Activated CD4-positive, alpha-beta T cell treated with anti-CD3 and anti-CD28 coated beads, Interleukin-2, Interleukin-4, amounts not matched to agents 100 ng/mL and 50 ng/mL, durations not matched to agents 16 hours and 8 hours (primary cell): ENCODE measurements at places on chromosomes 7 and 10.
A peak's percentile ranks its signal among the peaks of the same experiment; 100 is the strongest.

GRCh38 chr10:132189016-132189415, 2.3 kb downstream of the DPYSL4 start:
- DNase-seq, result no peak

DNA sequence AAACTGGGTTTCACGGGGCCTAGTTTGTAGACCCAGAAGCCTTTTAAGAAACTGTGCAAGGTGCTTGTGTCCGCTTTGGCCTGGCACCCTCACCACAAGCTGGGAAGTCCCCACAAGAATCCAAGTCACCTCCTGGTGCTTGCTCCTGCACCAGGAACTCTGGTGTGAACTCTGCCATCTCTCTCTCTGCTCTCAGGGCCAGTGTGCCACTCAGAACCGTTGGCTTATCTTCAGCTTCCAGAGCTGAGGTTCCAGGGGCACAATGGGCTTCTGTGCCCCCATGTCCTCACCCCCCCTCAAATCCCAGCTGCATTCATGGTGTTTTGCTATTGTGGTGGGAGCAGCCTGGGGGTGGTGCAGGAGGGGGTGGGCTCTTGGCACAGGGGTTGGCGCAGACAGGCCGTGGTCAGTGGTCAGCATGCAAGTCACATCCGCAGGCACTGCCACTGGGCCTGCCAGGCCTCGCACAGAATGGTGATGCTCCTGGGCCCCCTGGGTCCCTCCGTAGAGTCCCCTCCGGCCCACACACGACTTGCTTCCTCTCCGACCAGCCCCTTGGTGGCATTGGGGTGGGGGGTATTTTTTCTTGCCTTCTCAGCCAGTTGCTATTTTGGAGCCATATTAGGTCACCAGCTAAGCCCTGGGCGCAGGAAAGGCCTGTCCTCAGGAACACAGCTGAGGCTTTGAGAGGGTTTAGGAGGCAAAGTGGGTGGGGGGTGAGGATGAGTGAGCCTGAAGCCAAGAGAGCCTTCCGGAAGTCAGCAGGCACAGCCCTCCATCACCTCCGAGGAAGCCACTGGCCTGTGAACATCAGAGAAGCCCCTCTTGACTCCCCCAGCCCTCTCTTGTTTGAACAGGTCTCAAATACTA, 3.0 kb downstream of the ZCCHC24 start:
- DNase-seq, result no peak

GRCh38 chr10:75208181-75208580, 2.4 kb upstream of the VDAC2 start:
- DNase-seq, result no peak

- no peak for DNase-seq
These were observed 337.4 kb downstream of the CRPPA start for GRCh38 chr7:16083931-16084330.

DNA sequence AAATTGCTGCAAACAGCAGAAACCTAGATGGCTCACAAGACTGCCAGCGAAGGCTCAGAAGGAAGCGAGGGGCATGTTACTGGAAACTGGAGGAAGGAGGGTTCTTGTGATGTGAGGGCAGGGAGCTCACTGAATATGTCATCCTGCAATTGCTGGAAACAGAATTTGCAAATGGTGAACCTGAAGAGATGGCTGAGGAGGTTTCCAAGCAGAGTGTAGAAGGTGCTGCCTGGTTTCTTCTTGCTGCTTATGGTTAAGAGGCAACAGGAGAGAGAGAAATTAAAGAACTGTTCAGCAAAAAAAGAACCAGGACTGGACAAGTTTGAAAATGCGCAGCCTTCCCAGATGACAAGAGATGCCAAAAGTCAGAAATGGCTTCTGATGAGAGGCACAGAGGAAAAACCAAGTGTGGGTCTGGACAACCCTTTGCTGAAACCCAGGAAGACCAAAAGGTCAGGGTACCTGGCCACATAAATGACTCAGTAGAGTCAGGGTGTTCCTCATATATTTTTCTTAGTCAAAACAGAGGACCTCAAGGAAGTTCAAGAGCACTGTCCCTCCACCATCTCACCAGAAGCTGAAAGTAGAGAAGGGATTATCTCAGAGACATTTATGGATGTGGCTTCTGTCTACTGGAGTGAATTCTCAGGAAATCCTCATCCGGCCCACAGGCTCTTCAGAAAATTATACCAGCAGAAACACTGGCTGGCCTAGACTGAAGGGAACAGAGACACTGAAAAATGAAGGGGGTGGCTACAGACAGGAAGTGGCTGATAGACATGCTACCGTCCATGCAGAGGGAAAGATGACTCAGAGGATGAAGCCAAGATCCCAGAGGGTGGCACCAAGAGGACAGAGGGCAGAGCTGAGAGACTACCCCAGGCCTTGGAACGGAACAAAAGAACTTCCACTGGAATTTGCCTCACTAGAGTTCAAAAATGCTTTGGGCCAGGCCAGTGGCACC, 10.1 kb downstream of the PAPOLB start:
- no peak for DNase-seq

DNA sequence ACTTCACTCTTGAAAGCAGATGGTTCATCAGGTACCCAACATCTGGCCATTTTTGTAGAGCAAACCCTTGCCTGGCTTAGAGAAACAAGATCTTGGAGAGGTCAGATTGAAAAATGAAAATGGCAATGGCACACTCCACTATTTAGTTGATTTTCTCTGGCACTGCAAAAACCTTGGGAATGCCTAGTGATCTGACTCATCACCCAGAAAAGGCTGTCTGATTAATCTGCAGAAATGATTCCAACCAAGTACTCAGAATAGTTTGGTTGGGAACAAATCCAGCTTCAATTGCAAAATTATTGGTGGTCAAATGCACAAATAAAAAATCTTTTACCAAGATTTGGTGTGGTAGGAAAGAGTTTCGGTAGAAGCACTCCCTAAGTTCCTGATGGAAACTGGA, 351.2 kb downstream of the PHTF2 start:
- no peak for DNase-seq

GRCh38 chr7:42693722-42694121, 218.1 kb downstream of the C7orf25 start:
- no peak for DNase-seq

DNA sequence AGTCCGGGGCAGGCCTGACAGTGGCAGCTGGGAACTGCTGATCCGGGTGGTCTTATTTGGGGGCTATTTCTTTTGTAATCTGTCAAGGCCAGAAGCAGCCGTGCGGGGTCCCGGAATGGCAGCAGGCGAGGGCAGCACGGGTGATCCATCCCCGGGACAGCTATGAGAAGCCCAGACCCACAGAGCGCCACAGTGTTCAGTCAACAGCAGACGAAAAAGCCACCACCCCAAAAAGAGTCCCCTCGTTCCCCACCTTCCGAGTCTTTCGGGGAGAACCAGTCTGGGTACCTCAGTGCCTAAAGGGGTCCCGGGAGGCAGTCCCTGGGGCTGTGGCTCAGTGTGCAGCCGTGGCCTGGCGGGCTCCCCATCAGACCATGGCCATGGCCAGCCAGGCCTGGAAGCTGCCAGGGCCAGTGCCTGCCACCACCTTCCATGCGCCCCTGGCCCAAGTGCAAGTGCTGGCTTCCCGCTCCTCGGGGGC, 125.1 kb upstream of the KCTD7 start:
- no peak for DNase-seq

GRCh38 chr10:115861455-115861854, 411.6 kb downstream of the GFRA1 start:
- DNase-seq, result no peak

- DNase-seq, result peak; percentile 8
These were observed 40.9 kb downstream of the PRPF18 start for GRCh38 chr10:13627459-13628310.

DNA sequence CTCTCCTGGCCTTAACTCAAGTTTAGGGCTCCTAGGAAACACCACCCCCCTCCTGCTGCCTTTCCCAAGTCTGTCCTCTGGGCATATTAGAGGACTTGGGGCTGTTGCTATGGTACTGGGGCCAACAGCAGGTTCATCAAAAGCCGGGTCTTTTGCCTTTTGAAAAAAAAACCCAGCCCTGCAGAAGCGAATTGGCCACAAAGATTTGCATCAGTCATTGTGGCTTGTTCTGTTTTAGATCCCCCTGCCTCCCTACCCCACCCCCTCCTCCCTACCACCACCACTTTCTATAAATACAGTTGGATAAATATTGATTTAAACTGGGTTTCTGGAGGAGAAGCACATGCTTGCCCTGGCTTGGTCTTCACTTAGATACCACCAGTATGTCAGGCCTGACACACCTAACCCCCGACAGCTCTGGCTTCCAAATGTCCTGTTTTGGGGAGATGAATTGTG, 7.0 kb downstream of the MXI1 start:
- DNase-seq, result no peak

GRCh38 chr7:143490717-143491306, 13.1 kb downstream of the TAS2R41 start:
- DNase-seq, result no peak

GRCh38 chr7:20435305-20435704, 104.6 kb downstream of the ITGB8 start:
- no peak for DNase-seq

DNA sequence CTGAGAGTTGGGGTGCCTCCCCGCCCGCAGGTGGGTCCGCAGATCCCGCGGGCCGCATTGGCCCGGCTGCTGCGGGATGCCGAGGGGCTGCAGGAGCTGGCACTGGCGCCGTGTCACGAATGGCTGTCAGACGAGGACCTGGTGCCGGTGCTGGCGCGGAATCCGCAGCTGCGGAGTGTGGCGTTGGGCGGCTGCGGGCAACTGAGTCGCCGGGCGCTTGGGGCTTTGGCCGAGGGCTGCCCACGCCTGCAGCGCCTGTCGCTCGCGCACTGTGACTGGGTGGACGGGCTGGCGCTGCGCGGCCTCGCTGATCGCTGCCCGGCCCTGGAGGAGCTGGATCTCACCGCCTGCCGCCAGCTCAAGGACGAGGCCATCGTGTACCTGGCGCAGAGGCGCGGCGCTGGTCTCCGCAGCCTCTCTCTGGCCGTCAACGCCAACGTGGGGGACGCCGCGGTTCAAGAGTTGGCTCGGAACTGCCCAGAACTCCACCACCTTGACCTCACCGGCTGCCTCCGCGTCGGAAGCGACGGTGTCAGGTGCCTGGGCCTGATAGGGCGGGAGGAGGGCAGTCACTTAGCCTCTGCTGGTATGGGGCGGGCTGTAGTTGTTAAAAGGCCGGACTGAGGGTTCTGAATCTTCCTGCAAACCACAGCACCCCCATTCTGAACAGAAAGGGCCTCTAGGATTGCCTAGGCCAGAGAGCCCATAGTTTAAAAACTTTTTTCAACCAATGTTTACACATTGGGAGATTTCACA, 1.3 kb downstream of the FBXL15 start:
- no peak for DNase-seq

DNA sequence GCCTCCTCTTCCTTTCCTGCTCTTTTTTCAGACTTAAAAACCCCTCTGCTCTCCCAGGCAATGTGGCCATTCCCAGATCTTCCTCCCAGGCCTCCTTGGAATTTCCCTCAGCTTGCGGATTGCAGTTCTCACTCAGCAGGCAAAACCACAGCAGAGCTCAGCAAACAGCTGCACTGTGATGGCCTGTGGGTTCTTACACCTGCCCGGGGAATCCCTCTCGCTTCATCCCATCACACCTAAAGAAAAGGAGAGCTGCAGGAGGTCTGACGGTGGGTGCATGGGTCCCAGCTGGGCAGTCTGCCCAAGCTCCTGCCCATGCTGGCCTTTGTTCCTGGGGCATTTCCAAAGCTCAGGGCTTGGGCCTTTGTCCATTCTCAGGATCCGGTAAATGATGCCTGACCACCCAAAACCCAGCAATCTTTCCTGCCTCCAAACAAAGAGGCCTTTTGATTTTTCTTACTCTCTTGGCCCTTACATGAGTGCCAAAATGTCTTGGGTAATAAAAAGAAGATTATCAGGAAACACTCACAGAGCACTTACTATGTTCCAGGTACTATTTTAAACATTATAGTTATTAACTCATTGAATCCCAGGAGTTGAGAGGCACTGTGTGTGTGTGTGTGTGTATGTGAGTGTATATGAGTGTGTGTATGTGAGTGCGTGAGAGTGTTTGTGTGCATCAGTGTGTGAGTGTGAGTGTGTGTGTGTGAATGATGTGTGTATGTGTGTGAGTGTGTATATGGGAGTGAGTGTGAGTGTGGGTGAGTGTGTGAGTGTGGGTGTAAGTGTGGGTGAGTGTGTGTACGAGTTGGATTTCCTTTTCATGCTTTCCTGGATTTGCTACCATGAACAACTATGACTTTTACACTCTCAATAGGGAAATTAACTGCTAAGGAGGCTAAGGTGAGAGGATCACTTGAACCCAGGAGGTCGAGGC, 64.5 kb upstream of the PODXL start:
- no peak for DNase-seq

DNA sequence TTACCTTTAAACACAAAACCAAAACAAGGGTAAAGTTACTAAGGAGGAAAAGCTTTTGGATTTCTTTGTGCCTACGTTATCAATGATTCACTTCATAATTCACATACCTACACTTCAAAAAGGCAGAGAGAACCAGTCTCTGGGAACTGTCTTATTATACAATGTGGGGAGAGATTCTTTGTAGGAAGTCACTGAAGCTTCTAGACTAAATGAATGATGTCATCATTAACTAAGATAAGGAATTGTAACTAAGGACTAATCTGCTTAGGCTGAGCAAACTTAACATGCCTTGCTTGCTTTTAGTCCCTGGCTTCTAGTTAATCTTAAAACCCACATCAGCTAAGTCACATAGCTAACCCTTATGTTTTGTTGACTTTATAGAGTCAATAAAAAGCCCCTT, 771.2 kb downstream of the NXPH1 start:
- DNase-seq, result no peak

GRCh38 chr7:75658369-75658768, 80.4 kb downstream of the HIP1 start:
- DNase-seq, result no peak

DNA sequence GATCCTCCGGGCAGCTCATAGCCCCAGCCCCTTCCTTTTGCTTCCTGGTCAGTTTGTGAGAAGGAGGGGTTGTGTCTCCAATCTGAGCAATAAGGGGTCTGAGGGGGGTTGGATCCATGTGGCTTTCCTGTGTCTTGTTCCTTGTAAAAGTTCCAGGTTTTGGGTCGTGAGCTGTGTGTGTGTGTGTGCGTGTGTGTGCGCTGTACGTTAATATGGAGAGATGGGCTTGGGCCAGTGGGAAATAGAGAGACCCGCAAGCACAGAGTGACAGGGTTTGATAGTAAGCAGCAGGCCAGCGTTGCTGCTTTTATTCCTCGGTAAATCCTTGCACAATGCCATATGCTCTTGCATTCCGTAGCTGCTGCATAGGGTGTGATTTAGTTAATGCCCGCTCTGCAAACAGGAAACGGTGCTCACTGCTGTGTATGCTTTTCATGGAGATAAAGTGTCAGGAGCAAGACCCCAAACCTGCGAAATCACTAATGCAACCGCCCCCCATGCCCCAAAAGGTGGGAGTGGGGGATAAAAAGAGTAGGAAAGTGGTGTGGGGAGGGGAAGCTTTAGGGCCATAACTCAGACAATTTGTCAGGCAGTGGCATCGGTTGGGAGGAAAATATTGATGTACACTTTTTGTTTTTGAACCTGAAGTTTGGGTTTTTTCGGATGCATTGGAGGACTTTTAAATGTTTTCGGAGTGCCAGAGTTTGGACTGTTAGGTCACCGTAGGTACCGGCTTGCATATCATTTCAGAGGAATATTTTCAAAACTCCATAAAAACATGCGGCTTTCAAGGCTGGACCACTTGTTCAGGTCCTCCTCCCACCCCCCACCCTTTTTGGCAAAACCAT, 108.7 kb downstream of the TCF7L2 start:
- DNase-seq, result no peak

GRCh38 chr7:36080843-36081242, 72.2 kb upstream of the EEPD1 start:
- DNase-seq, result no peak
